GF-D8 (cell line): ENCODE measurements at places on chromosomes 3 and 15.

DNA sequence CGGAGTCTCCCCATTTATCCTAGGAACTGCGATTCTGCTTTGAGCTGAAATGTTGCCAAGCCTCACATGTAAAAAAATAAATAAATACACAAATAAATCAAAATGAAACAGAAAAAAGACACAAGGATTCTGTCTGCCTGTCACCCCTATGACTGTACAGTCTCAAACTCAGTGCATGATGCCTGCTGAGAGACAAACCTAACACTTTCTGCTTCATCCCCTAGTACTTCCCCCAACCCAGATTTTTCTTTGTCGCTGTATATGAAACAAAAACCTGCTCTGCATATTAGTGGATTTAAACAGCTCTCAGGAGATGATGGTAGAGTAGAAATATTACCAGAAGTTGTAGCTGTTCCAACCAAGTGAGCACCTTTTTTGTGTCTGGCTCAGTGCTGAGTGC, 530.7 kb upstream of the CFAP20DC start:
- DNase-seq: no peak

DNA sequence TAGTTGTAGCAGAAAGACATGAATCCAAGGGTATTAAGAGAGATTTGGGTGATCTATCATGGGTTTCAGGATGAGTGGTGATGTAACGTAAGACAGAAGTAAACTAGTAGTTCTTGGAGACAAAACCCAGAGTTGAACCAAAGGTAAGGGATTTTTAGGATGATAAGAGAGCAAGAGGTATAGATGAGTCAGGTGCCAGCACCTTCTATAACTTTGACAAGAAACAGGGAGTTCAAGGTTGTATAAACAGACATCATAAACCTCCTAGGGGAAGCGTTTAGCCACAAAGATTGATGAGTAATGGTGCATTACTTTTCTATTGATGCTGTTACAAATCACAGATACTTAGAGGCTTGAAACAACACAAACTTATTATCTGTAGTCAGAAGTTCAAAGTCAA, 447.3 kb upstream of the ARHGEF26 start:
- DNase-seq: no peak

GRCh38 chr15:31487811-31488436, 161.3 kb downstream of the KLF13 start:
- DNase-seq: no peak

DNA sequence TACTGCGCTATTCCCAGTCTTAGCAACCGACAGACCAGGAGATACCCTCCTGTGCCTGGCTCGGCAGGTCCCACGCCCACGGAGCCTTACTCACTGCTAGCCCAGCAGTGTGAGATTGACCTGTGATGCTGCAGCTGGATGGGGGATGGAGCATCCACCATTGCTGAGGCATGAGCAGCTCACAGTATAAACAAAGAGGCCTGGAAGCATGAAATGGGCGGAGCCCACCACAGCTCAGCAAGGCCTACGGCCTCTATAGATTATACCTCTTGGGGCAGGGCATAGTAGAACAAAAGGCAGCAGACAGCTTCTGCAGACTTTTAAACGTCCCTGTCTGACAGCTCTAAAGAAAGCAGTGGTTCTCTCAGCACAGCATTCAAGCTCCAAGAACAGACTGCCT, 160.3 kb downstream of the ANXA2 start:
- DNase-seq: no peak

DNA sequence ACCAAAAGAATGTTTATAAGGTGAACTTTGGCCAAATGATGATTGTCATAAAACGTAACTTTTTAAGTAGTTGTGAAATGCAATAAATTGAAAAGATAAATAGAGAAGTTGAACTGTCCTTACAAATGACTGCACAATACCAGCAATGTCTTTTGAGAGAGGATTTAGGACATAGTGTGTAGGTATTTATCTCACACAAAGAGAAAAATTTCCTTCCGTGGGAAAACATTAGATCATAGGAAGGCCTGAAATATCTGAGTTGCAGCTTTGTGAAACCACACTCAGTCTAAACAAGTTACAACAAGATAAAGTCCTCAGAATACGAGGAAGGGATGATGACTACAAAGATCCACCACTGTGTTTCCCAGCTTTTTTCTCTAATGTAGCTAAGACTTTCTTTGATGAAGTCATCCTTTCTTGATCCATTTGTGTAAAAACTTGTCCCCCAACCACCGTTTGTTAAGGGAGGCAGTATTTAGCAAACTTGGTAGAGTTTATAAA, 16.0 kb downstream of the ROBO2 start:
- DNase-seq: no peak

- DNase-seq: peak; percentile 32
Measured at GRCh38 chr3:13420045-13420830, at the start of gene NUP210. NUP210 (minus strand) TSS chr3:13420322; CDS start chr3:13420226, 96 bp downstream.

GRCh38 chr3:165545059-165545458, 292.2 kb downstream of the BCHE start:
- no peak for DNase-seq

GRCh38 chr3:114848643-114849350, 298.3 kb downstream of the ZBTB20 start:
- no peak for DNase-seq

GRCh38 chr3:46299608-46300460, 54.1 kb upstream of the CCR2 start:
- DNase-seq: no peak

DNA sequence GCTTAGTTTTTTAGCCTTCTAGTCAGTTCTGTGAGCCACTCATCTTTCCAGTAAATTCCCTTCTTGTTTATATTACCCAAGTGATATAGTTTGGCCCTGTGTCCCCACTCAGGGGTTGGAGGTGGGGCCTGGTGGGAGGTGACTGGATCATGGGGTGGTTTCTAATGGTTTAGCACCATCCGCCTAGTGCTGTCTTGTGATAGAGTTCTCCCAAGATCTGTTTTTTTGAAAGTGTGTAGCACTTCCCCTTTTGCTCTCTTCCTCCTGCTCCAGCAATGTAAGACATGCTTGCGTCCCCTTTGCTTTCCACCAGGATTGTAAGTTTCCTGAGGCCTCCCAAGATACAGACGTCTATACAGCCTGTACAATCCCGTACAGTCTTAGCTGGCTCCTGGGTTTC, 53.7 kb upstream of the INO80 start:
- peak; percentile 1 for DNase-seq

GRCh38 chr3:113825090-113825489, 13.5 kb upstream of the GRAMD1C start:
- no peak for DNase-seq

DNA sequence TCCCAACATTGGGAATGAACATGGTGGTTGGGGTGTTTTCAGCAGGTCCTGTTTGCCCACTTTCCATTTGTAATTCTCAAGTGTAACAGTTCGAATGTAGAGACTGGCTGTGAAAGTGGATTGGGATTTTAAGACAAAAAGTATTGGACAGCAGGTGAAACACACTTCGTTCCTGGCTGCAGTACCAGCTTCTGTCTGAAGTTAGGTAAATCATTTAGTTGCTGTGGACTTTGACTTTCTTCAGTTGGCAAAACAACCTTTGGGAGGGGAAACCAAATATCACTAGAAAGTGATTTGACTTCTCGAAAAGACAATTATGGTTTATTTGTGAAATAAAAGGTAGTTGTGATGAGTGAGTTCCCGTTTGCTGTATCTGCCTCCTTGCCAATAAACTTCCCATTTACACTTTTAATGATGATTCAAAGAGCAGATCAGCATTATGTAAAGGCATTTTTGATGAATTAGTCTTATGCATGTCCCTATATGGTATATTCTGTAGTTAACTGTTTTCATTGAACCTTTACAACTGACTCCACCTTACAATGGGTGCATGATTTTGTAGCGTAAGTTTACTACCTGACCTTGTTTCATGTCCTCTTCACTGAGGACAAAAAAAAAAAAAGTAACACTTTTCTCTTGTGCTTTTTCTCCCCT, 34.0 kb downstream of the FNDC3B start:
- DNase-seq: no peak

DNA sequence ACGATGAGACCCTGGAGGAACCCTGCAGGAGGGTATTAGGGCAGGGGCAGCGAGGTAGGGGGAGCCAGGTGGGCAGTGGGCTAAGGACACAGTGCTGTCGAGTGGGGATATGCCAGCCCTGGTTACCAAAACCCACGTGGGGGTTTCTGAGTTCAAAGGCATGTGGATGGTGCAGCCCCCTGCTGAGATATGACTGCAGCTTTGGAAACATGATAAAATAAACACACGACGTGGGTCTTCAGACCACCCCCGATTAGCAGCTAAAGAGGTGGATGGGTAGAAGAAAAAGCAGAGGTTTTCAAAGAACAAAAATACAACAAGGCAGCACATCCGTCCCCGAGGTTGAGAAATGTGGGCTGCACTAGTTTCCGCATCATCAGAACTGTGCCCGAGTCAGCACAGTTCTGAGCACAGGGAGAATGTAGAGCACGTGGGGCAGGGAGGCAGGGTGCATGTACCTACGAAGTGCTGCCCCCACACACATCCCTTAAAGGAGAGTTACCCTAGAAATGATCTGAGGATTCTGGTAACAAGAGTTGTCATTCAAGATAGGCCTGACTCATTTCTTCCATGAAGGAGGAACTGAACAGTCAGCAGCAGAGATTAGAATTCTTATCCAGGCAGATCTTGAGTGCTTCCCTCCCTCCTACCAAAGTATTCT, 121.3 kb downstream of the RPLP1 start:
- DNase-seq: no peak

- no peak for DNase-seq
Measured at GRCh38 chr15:93466380-93466779, 377.4 kb upstream of the RGMA start.

GRCh38 chr3:102180280-102180931, 254.4 kb upstream of the ZPLD1 start:
- no peak for DNase-seq

DNA sequence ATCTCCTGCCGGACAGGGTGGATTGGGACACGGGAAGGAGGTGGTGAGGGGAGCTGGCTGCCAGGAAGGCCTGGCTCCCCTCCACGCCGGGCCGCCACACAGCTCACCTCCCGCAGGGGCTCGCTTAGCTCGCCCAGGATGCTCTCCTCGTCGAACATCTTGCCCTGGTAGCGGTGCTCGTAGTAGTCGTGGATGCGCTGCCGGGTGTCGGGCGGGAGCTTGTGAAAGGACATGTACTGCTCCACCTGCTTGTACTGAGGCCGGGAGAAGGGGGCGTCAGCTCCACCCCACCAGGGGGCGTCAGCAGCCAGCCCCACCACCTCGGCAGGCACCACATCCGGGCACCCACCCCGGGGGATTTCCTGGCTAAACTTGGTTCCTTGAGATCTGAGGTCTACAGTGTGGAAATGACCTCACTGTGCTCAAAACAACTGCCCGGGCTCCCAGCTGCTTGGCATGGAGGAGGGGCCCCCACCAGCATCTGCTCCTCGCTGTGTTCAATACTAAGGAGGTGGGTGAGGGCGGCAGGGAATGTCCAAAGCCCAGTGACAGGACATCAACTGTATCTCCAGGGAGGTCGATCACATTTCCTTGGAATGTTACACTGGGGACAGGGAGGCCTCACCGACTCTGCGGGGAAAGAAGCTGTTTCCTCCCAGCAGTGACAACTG, 43.4 kb downstream of the HCN4 start:
- no peak for DNase-seq

DNA sequence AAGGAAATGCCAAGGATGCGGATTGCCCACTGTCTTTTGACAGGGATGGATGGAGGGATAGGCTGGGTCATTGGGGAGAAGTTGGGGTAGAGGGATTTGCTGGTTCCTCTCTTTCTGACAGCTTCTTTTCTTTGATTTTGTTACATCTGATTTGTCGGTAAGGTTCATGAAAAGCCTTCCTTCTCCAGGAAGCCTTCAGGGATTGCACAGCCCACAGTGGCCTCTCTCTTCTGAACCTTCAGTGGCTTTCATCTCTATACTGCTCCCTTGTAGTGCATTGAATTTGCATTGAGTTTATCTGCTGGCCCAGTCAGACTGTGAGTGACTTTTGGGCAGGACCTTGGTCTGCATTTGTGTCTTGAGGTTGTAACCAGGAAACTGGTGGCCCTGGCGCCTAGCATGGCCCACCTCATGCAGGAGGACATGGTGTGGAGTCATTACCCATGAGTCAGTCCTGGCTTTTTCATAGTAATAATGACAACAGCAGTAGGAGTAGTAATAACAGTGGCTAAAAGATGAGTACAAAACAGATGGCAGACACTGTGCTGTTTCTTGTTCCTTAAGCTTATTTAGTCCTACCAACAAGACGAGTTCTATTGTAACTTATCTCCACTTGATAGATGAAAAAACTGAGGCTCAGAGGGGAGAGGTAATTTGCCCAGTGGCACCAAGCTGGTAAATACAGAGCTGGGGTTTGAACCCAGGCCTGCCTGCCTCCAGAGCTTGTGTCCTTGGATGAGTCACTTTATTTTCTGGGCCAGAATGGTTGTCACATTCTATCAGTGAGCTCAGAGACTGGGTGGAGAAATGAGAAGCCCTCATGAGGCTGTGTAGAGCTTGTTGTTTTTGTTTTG, 28.4 kb downstream of the SMAD6 start:
- no peak for DNase-seq

DNA sequence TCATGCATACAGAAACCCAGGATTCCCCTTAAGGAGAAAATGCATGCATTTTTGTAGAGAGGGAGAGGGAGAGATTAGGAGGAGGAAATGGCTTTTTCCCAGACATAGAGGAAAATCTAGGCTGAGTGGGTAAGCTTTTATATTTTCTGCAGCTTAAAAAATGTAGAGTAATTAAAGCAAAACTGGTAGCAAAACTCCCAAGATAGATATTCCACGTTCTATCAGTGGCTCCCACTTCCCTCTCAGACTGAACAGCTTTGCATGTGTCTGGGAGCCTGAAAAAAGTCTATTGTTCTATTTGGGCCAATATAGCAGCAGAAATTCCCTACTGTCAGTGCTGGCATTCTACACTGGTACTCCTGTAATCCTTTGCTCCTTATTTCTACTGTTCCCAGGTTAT, 110.8 kb upstream of the CADPS start:
- no peak for DNase-seq

DNA sequence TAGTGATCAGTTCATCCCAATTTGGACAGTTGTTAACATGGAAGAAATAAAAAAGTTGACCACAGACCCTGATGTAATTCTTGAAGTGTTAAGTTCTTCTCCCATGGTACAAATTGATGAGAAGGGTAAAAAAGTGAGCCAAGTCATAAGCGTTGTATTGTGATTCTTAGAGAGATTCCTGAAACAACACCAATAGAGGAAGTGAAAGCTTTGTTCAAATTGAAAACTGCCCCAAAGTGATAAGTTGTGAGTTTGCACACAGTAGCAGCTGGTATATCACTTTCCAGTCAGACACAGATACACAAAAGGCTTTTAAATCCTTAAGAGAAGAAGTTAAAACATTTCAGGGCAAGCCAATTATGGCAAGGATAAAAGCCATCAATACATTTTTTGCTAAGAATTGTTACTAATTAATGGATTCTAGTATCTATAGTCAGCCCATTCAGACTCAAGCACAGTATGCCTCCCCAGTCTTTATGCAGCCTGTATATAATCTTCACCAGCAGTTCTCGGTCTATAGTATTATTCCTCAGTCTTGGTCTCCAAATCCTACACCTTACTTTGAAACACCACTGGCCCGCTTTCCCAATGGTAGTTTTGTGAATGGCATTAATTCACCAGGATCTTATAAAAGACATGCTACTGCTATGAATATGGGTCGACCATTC, 38.2 kb downstream of the CDIN1 start:
- no peak for DNase-seq
